ENCODE measurements at places on chromosomes 1 and 21.

- no peak for DNase-seq
Observed at GRCh38 chr1:147526501-147526900, 14.8 kb upstream of the BCL9 start.

- DNase-seq = peak; percentile 41
Observed at GRCh38 chr1:116667575-116668105, at the start of gene IGSF3. Gene IGSF3, minus strand, starts transcription at chr1:116667733. Its CDS starts 1,407 bp downstream, at chr1:116666326.

DNA sequence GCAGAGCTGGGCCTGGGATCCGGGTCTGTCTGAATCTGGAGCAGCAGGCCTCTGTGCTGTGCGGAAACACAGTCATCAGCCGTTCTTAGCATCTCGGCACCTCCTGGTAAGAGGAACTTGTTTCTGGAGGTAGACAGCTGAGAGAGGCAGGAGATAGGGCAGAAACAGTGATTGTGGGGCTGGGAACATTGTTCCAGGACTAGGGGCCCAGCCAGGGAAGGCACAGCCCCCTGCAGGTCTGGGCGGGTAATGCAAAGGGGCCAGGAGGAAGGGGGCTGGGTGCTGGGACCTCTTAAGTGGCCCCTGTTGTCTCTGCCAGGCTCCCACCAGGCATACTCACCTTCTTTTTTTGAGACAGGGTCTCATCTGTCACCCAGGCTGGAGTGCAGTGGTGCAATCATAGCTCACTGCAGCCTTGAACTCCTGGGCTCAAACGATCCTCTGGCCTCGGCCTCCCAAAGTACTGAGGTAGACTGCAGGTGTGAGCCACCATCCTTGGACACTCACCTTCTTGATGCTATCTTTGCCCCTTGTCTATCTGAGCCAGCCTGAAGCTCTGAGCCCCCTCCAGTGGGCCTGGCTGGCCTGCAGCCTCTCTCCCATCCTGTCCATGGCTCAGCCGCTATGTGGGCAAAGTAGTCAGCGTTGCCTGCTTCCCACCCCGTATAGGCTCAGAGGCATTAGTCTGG, 134.3 kb upstream of the ZBTB40 start:
- DNase-seq = no peak

DNA sequence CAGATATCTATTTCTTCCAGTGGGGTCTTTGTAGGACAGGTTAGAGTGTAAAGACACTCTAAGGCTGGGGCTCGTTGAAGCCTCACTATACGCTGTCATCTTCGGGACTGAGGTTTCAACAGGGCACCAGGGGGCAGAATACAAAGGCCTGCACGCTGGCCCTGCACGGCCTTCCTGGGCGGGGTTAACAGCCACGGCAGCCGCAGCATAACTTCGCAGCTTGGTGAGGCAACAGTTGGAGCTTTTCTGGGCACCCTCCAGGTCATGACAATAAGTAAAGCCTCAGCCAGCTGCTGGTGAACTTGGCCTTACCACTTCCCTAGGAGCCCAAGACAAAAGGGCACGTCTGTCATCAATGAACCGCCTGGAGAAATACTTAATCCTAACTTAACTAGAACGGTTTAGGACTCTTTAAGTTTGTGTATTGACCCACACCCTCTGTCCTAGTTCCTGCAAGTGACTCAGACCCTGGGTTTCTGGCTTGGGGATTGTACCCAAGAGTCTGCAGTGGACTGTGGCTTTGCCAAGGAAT, 2.3 kb upstream of the RUNX1 start:
- peak; percentile 87 for DNase-seq

DNA sequence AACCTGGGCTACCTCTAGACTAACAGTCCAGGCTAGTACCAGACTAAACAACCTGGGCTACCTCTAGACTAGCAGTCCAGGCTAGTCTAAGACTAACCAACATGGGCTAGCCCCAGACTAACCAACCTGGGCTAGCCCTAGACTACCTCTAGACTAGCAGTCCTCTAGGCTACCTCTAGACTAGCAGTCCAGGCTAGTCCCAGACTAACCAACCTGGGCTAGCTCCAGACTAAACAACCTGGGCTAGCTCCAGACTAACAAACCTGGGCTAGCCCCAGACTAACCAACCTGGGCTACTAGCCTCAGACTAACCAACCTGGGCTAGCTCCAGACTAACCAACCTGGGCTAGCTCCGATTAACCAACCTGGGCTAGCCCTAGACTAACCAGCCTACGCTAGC, 2.0 kb downstream of the TFF2 start:
- DNase-seq = no peak

DNA sequence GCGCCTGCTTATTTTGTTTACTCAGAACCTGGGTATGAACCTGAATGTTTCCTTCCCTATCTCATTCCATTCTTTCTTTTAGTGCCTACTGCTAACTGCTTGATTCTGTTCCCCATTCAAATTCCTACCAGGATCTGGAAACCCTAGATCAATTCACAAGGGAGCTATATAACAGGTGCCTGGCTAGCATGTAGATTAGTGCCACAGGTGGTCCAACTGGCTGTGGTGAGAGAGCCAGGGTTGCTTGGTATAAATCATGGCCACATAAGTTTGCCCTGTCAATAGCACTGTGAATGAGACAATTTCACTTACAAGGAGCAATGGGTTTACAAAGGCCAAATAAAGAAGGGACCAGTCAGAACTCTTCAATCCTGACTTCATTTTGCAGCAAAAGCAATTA, 6.6 kb upstream of the PRPF38B start:
- DNase-seq = no peak

- DNase-seq = no peak
Observed at GRCh38 chr1:236514703-236515442, 8.9 kb upstream of the LGALS8 start.

GRCh38 chr1:104760017-104760416, 1010.3 kb downstream of the AMY1C start:
- no peak for DNase-seq

Data from CD4-positive, alpha-beta T cell treated with Interleukin-1 beta for 1 hour (primary cell).